Cerebellar cortex (tissue), 1 donor: ENCODE measurements at places on chromosomes 13 and 19.
A peak's percentile ranks its signal among the peaks of the same experiment; 100 is the strongest.

DNA sequence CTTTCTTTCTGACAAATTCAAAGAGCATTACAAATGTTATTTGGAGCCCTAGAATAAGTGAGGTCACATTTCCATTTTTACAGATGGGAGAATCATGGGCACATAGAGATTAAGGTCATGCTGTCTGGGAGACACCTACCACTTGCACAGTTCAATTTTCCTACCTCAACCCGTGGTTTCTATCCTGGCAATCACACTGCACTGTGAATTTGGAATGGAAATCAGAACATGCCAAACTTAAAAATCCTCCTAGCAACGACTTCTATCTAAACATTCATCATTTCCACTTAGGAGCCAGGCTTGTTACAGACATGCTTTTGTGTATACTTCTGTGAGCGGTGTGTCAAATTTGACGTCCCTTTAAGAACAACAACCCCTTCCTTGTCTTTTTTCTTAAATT, 251.5 kb downstream of the DNAJC15 start:
- no peak for DNase-seq

DNA sequence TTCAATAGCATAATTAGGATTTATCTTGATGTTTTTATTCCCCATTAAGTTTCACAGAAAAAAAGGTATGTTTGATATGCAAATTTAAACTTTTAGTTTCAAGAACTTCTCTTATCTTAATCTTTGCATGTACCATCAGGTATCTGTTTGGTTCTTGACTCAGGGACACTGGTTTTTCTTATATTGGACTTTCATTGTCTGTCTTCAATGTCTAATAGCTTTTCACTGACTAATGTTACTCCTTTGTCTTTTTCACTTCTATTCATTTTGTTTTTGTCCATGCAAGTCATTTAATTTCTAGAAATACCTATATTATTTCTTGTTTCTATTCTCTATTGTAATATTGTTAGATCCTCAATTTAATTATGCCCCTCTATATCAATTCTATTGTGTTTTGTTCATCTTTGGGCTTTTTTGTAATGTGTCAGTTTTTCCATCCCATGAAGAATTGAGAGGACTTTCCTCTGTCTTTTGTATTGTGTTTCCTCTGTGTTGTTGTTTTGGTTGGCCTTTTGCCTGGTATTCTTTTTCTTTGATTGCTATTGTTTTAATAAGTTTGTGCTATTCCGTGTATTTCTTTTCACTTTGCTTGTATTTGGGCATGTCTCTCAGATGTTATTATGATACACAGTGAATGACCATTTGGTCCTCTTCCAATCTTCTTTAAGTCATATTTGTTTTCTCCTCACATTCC, 58.3 kb upstream of the ANKRD10 start:
- no peak for DNase-seq

GRCh38 chr19:45446944-45447343, 20.9 kb upstream of the FOSB start:
- no peak for DNase-seq

DNA sequence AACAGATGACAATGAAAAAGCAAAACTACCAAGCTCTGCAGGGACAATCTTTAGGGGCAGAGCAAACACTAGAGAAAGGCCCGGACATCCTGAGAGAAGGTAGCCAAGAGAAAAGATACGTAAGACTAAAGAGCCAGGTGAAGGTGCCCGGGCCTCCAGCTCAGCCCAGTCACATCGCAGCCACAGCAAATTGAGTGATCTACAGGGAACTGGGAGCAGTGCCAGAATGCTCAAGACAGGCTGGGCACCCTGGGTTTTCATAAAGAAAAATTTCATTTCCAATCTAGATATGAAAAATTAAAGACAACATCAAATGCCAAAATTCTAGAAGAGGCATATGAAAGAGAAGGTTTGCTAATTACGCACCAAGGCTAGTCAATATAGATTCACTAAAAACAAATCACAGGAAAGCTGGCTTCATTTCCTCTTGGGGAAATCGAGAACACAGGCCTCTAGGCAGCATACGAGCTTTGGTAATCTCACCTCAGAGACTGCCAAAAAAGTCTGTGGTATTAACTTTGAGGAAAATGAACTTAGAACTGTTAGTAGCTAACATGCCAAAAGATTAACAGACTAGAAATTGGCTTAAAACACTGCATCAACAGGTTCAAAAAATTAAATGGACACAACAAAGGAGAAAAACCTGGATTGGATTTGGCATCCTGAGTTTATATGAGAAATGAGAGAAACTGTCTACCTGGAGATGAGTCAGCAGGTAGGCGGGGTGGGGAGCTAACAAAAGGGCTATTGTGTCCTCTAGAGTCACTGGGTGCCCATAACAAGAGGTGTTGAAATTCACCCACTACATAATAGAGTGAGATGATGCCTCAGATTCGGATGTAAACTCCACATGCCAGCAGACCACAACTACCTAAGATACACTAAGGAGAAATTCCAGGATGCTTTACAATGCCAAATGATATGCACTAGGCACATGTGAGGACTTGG, 6.6 kb downstream of the ANKRD10 start:
- peak; percentile 48 for DNase-seq

- DNase-seq: peak; percentile 51
These were observed 7.9 kb downstream of the ZIC2 start for GRCh38 chr13:99989276-99990125.

DNA sequence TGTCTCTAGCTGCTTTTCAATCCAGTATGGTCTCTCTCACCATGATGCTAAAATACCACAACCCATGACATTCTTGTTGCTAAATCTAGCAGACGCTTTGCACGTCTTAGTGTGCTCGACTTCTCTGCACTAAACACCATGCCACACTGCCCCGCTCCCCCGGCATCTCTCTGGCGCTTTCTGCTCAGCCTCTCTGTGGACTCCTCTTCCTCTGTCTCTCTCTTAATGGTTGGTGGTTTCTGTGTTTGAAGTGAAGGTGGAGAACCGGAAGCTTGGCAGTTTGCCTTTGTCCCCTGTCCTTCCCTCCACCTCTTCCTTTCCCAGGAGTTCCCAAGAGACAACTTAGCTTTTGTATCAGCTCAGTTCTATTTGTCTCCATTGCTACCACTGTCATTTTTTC, 8.8 kb downstream of the ERCC5 start:
- DNase-seq: no peak

DNA sequence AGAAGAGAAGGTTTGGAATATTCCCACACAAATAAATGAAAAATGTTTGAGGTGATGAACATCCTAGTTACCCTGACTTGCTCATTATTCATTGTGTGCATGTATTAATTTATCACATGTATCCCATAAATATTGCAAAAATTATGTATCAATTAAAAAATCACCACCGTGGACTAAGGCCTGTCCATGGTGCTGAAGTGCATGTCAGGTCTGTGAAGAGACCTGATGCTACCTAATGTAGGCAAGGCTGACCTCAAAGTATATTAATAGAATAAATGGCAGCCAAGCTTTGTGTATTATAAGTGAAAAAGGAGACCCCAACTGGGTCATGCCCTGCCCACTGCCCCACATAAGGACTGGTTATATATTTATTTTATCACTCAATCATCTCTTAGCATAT, 34.4 kb upstream of the ZNF835 start:
- no peak for DNase-seq

DNA sequence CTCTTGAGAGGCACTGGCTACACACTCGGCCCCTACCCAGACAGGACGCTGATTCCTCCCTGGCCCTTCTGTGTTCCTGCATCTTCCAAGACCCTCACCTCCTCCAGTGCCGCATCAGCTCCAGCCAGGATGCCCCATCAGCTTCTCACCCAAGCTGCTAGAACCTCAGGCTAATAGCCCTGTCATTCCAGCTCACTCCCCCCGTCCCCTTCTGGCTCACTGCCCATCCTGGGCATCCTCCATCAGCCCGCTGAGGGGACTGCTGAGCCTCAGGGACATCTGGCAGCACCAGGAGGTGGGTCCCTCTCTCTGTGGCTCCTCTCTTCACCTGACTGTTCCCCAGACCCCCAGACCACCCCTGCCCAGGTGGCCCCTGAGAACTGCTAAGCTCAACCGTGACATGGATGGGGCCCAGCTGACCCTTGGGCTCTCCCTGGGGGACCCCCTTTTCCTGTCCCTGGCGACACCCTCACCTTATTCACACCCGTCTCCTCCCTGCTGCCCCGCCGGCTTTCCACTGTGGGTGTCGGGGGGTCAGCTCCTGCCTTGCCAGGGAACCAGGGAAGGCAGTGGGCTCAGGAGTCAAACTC, 4.8 kb downstream of the FFAR3 start:
- no peak for DNase-seq

GRCh38 chr19:20964798-20965197, 41.7 kb downstream of the ZNF85 start:
- DNase-seq: no peak

GRCh38 chr13:65597839-65598818, 1632.0 kb downstream of the PCDH9 start:
- DNase-seq: no peak

DNA sequence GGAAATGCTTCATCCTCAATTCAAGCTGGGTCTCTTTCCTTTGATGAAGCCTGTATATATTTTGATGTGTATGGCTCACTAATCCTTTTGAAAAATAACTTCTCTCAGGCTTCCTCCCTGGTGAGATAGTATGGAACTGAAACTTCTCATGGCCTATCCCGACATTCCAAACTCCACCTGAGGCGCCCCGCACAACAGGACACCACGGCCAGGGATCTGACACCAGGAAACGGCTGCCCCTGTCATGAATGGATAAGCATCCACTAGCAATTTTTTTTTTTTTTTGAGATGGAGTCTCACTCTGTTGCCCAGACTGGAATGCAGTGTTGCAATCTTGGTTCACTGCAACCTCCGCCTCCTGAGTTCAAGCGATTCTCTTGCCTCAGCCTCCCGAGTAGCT, 16.4 kb downstream of the SLC7A1 start:
- no peak for DNase-seq

GRCh38 chr19:44890366-44891015, 563 bp upstream of the TOMM40 start:
- peak; percentile 100 for DNase-seq

DNA sequence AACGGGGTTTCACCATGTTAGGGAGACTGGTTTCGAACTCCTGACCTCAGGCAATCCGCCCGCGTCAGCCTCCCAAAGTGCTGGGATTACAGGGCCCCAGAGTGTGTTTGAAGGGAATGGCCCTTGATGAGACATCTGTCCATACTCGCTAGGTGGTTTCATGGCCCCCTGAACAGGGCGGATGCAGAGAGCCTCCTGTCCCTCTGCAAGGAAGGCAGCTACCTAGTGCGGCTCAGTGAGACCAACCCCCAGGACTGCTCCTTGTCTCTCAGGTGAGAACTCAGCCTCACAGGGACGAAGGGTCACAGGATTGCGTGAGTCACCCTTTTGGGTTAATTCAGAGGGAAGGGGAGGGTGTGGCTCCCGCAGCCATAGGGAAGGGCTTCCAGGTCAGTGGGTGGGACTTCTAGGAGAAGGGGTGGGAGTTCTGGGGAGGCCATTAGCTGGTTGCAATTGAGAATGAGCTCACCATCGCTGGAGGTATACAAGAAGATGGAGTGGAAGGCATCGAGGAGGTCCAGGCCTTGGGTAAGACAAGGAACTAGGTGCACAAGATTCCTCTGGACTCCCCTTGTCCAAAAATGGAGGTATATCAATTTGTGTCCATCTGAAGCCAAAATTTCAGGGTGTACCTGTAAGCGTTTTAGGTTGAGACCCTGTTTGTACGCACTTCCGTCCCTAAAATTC, 9.2 kb downstream of the SHD start:
- no peak for DNase-seq

DNA sequence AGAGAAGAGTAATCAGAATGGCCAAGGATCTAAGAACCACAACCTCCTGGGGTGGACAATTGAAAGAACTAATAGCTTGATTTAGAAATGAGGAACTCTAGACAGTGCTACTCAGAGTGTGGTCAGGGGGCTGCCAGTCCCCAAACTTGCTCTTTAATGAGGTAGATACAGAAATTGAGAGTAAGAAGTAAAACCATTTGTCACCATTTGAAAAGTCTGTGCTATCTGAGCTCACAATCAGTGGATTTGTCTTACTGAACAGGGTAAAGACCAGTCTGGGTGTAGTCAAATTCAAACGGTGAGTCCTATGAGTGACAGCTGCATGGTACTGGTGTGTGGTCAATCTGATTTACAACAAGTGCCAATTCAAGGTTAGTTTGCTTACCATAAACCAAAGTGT, 118.9 kb downstream of the KL start:
- no peak for DNase-seq

GRCh38 chr13:53642306-53642705, 613.7 kb downstream of the OLFM4 start:
- DNase-seq: no peak

DNA sequence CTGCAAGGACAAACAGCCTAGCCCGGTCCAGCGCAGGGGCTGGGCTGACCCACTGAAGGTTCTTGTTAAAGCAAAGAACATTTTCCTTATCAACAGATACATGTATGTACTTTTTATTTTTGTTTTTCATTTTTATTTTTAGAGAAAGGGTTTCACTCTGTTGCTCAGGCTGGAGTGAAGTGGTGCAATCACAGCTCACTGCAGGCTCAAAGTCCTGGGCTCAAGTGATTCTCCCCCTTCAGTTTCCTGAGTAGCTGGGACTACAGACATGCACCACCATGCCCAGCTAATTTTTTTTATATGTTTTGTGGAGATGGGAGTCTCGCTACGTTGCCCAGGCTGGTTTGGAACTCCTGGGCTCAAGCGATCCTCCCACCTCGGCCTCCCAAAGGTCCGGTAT, 47.9 kb downstream of the CEBPG start:
- no peak for DNase-seq

DNA sequence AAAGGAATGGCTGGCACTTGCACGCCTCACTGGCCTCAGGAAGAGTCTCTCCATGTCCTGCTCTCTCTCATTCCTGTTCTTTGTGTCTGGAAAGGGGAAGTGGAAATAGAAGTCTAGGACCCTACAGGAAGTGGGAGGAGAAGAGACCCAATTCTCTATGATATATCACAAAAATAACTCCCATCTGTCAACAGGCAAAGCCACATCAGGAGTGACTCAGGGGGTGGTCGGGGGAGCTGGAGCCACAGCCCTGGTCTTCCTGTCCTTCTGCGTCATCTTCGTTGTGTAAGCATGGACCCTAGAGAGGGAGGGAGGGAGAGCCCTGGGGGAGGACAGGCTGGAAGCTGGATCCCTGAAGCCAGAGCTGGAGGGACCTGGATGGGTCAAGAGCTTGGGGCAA, 3.0 kb downstream of the SIGLEC9 start:
- DNase-seq: no peak
